ENCODE measurements at places on chromosomes 16 and 17.

GRCh38 chr16:85998868-85999729 is 100.1 kb downstream of the IRF8 start:
- DNase-seq, result no peak

GRCh38 chr16:17965133-17965900 is 371.2 kb downstream of the NPIPA8 start:
- no peak for DNase-seq

DNA sequence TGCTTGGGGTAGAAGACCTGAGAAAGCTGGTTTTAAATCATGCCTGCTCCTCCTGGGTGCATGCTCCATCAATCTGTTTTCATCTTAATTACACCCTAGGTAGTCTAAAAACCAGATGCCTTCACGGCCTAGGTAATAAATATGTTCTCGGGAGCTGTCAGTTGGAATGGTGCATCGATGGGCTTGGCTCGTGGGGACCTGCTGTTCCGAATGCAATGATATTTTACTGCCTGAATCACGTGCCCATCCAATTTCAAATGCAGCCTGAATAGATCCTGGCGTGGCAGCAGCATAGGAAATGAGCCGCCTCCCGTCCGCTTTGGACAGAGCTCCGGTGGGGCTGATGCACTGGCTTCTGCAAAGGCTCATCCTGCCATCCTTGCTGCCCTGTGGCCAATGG is 18.8 kb upstream of the FAAP100 start:
- no peak for DNase-seq

- peak; percentile 85 for DNase-seq
Measured at GRCh38 chr17:65294181-65294719, 157.1 kb downstream of the RGS9 start.

GRCh38 chr16:74769586-74770190 is 4.9 kb downstream of the FA2H start:
- DNase-seq, result no peak

DNA sequence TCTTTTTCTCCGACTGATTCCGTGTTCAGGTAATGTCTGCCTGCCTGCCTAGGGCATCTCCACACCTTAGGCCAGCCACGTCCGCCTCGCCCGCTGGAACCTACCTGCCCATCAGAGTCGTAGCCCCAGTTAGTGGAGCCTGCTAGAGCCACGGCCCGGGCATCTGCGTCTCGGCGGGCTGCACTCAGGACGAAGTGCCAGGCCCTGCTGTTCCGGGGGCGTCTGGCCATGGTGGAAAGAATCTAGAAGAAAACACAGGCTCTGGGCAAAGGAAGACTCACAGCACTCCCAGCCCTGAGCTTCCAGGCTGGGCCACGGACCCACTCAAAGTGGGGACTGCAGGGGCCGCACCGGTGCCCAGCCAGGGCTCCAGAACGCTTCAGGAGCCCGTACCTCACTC is 1.1 kb downstream of the SPSB3 start:
- no peak for DNase-seq

- DNase-seq, result no peak
Measured at GRCh38 chr16:26976873-26977272, 89.9 kb upstream of the C16orf82 start.

DNA sequence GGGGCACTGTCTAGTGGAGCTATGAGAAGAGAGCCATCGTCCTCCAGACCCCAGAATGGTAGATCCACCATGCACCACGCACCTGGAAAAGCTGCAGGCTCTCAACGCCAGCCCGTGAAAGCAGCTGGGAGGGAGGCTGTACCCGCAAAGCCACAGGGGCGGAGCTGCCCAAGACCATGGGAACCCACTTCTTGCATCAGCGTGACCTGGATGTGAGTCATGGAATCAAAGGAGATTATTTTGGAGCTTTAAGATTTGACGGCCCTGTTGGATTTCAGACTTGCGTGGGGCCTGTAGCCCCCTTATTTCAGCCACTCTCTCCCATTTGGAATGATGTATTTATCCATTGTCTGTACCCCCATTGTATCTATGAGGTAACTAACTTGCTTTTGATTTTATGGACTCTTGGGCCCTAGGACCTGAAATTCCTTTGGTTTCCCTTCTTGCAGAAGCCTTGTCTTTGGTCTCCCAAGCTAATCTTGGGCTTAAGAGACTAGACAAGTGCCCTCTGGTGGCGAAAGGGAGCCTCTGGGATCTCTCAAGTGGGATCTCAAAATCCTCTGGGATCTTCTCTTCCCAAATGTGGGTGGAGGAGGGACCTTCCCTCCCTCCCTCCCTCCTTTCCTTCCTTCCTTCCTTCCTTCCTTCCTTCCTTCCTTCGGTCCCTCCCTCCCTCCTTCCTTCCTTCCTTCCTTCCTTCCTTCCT is 58.2 kb upstream of the HAPSTR1 start:
- peak; percentile 74 for DNase-seq

GRCh38 chr16:84482001-84482891 is 22.2 kb downstream of the MEAK7 start:
- no peak for DNase-seq

- no peak for DNase-seq
Measured at GRCh38 chr16:76483307-76483909, 206.2 kb downstream of the CNTNAP4 start.

DNA sequence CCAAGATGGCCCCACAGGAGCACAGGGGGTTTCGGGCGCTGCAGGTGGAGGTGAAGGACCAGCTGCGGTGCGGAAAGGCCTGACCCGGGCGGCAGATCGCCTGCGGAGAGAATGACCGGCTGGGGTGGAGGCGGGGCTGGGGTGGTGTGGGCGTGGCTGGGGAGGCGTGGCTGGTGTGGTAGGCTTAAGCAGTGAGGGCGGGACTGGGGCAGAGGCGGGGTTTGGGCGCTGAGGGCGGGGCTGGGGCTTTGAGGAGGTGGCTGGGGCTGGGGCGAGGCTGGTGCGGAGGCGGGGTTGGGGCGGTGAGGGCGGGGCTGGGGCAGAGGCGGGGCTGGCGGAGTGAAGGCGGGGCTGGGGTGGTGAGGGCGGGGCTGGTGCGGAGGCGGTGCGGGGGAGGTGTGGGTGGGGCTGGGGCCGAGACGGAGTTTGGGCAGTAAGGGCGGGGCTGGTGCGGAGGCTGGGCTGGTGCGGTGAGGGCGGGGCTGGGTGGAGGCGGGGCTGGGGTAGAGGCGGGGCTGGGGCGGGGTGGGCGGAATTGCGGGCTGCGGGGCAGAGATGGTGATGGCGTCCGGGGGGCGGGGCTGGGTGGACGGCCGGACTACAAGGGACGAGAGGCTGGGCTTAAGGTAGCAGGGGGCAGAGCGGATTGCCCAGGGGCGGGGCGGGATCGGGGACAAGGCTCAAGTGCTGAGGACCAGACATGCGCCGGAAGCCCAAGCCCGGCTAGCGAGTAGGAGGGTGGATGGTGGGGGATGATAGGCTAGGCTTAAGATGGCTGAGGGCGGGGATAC is 9.9 kb upstream of the GSDMA start:
- peak; percentile 98 for DNase-seq

DNA sequence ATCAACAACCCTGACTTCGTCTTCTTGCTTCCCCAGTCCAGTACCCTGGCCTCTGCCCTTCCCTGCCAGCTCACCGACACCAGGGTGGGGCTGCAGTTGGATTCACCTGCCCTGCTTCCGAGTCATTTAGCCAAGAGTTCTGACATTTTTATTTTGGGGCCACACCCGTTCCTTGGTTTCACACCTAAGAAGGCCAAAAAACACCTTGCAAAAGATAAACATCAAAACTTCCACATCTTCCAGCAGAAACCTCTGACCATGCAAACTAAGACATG is 41.8 kb upstream of the GFOD2 start:
- DNase-seq, result no peak

- DNase-seq, result no peak
Measured at GRCh38 chr16:86893506-86893905, 315.2 kb downstream of the FOXL1 start.

DNA sequence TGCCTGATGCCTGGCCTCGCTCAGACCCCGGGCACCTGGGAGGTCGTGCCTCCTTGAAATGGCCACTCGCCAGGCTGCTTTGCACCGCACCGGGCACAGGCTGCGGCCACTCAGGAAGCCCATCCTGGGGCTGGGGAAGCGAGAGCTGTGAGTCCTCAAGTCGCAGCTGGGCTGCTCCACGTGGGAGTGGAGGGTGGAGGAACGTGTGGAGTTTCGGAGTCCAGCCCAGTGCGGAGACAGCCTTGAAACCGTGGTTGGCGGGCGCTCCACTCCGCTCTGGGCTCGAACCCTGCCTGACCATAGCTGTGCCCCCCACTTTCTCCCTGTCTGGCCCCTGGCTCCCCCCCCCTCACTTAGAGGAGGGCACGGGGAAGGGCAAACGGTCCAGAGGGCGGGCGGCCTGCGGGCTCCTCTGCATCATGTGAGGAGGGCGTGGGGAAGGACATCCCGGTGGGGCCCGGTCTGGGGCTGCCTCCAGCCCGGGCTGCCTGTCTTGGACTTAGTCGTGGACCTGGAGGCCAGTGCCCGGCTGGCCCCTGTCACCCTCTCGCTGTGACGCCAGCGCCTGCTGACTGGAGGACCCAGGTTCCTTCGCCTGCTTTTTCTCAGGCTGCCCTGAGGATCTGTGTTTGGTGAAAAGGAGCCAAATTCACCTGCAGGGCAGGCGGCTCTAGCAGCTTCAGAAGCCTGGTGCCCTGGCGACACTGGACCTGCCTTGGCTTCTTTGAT is 2.5 kb downstream of the UBE2I start:
- DNase-seq, result peak; percentile 26

- no peak for DNase-seq
Measured at GRCh38 chr16:89287777-89288576, 70.5 kb downstream of the ZNF778 start.

- DNase-seq, result no peak
Measured at GRCh38 chr16:65727534-65728137, 605.8 kb upstream of the CDH11 start.

DNA sequence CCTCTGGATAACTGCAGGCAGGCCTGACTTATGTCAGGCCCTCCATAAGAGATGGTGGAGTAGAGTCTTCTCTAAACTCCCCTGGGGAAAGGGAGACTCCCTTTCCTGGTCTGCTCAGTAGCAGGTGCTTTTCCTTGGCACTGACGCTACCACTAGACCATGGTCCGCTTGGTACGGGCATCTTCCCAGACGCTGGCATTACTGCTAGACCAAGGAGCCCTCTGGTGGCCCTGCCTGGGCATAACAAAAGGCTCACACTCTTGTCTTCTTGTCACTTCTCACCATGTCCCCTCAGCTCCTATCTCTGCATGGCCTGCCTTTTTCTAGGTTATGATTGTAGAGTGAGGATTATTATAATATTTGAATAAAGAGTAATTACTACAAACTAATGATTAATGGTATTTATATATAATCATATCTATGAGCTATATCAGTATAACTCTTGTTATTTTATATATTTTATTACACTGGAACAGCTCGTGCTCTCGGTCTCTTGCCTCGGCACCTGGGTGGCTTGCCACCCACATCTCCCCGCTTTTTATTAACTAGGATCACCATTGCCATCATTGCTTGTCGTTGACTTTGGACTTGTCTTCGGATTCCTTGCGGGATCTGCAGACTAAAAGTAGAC is 59.8 kb upstream of the ARL4D start:
- DNase-seq, result peak; percentile 7

- DNase-seq, result no peak
Measured at GRCh38 chr17:73391331-73392265, 79.8 kb upstream of the CDC42EP4 start.

GRCh38 chr17:38460082-38460715 is 31.9 kb downstream of the ARHGAP23 start:
- no peak for DNase-seq

- no peak for DNase-seq
Measured at GRCh38 chr16:5064915-5065314, 841 bp downstream of the C16orf89 start.

- no peak for DNase-seq
Measured at GRCh38 chr16:60731329-60732050, 1304.7 kb downstream of the CDH8 start.

DNA sequence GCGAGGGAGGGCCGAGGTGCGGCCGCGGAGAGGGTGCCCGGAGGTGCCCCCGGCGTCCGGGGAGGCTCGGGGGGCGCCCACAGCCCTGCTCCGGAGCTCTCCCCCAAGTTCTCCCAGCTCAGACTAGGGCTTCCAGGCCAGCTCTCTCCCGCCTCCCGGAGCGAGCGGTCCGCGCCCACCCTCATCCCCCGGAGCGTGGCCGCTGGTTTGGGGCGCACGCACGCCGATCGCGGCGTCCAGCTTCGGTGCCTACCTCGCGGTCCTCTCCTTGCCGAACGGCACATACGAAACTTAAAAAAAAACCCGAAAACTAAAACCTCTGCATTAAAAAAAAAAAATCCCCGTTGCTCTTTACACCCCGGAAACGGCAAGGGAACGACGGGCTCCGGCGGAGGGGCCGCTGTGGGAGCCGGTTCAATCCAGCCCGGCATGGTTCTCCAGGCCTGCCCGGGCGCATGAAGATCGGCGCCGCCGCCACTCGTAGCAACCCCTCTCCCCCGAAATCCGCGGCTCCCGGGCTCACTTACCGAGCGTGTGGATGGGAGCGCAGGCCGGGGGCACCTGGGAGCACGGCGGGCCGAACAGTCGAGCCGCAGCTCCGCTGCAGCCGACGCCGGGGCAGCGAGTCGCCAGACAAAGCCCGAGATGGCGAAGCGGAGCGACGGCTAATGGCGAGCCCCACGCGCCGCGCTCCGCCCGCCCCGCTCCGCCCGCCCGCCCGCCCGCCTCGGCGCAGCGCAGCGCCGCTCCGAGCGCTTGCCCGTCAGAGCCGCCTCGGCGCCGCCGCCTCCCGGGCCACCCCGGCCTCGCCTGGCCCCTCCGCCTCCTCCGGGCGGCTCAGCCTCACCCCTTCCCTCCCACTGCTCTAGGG is 973 bp upstream of the UBTF start:
- peak; percentile 51 for DNase-seq

DNA sequence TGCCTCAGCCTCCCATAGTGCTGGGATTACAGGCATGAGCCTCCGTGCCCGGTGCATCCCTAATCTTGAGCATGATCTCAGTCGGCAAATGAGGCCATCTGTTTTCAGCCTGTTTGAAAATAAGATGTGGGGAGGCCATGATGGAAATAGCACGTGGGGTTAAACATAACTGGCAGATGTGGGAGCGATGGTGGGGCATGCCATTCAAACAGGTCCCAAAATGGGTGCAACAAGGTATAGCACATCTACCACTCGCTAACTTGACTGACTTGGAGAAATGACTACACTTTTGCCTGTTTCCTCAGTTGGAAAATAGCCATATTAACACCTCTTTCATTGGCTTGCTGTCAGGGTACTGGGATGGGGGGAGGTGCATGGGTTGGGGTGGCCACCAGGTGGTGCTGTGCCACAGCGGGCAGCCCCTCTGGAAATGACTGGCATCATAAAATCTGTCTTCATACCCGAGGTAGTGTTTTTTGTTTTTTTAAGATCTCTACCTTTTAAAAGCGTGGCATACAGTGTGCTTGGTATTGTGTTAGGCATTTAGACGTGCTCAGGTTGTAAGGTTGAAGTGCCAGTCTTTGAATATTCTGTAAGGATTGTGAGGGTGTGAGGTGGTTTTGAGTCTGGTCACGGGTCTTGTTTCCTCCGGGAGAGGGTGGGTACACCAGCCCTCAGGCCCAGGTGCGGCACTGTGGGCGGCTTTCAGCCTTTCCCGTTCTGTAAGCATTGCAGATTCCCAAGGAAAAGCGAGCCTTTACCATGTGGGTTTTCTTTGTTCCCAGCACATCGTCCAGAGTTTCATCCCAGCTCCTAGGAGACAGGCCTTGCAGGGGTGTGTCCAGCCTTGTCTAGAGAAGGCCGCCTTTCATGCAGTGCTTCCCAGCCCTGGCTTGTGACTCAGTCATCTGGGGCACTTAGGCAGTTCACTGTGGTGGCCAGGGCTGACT is 2.9 kb upstream of the TTYH2 start:
- DNase-seq, result peak; percentile 88
